ENCODE measurements at places on chromosomes 3 and 15.

DNA sequence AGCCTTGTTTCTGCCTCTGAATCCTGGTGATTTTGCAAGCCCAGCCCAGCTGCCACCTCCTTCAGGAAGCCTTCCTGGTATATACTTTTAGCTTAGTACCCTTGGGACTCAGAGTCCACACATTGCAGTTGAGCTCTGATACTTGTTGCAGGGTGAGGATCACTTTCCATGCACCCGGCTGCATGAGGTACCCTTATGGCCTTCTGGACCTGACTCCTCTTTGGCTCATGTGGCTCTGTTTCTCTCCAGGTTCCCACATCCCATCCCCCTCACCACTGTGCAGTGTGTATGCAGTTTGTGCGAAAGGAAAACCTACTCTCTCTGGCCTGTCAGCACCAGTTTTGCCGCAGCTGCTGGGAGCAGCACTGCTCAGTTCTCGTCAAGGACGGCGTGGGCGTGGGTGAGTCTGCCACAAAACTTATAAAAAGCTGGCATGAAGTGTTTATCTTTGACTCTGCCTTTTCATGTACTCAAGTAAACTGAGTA lies 23.1 kb upstream of the P4HTM start:
- DNase-seq: no peak

DNA sequence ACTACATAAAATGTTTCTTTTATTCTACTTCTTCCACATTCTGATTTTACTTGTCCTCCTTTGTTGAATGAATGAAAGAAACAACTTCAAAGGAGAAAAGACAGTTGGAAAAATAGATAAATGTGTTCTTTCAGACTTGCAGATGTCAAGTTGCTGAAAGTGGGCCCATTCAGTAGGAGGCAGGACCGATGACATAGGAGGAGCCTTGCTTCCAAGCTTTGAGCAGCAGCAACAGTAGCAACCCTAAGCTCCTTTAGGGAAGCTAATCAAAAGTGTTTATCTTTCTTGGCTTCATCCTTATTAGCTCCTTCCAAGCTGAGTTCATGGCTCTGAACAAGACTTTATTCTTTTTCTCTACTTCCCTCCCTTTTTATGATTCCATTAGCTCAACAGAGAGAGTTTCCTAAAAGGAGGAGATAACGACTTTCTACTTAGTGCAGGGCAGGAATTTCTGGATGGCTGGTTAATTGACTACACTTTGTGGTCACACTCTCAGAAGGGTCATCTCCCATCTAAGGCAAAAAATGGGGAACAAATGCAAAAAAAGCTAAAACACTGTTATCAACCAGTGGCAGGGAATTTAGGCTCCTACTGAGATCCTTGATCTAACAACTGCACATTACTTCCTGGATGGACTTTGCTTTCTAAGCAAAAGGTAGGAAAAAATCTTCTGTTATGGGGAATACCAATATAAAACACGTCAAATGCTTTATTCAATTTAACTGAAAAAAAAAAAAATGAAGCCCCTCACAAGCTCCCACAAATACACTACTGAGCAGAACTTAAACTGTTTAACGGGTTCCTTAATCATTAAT lies 4.8 kb downstream of the MORC1 start:
- no peak for DNase-seq

DNA sequence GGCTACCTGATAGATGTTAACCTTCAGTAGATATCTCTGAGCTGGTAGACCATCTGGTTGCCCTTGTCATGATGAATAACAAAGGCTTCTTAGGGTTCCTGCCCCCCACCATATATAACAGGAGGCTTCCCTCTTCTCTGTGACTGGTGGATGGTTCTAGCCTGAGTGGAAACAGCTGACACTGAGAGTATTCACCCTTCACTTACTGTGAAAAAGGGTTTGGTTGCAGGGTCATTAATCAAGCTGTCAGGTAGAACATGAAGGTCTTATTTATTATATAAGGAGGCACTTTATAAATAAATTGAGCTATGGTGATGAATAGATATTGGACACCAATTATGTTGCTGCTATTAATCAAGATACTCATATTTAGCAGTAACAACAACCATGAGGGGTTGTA lies 58.6 kb downstream of the CACNA2D3 start:
- no peak for DNase-seq

DNA sequence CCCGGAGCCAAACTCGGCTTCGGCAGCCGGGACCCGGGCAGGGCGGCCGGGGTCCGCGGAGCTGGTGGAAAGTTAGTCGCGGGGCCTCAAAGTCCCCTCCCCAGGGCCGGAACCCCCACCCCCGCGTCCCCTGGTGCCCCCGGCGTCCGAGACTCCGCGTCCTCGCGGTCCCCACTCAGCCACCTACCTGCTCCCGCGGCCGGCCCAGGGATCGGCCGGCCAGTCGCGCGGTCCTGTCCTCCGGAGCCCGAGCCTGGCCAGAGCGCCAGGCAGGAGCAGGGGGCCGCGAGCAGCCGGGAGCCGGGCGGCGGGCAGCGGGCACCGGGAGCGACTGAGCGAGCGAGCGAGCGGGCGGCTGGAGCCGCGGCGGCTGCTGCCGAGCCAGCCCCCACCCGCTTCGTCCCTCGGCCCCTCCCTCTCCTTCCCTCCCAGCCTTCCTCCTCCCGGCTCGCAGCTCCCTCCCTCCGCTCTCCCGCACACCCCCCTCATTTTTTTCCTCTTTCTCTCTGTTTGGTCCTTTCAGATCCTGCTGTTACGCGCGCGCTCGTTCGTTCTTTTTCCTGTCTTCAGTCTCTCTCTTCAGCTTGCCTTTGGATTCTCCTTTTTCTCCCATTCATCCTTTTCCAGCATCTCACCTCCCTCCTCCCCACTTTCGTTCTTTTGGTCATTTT lies at the start of gene MEGF11:
Gene MEGF11, minus strand, starts transcription at position 333 of the 671 bp plus-strand sequence. CDS start 125,347 bp downstream, outside the sequence.
- no peak for DNase-seq

DNA sequence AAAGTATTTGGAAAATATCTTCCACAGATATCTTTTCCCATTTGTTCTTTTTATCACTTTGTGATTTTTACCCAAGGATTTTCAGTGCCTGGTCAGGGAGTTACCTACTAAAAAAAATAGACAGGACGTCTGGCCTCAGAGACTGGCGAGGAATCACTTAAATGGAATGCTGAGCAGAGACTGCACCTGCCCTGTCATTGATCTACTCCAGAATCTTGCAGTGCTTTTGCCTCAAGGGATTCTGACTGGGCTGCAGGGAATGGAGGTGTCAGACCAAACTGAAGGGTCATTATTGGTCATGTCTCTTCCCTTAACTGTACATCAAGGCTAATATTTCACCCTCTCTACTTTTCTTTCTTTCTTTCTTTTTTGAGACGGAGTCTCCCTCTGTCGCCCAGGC lies 12.1 kb upstream of the RYR3 start:
- DNase-seq: no peak
